CD4-positive, alpha-beta T cell treated with Interferon alpha-2 for 1 hour (primary cell): ENCODE measurements at places on chromosomes 2 and 18.

GRCh38 chr2:39685126-39685525, 19.4 kb downstream of the TMEM178A start:
- DNase-seq = no peak

GRCh38 chr18:44533071-44533470, 147.6 kb upstream of the SETBP1 start:
- DNase-seq = no peak

- no peak for DNase-seq
Measured at GRCh38 chr2:68172521-68172920, 14.8 kb downstream of the PNO1 start.

GRCh38 chr2:20129331-20130159, 78.1 kb upstream of the LAPTM4A start:
- no peak for DNase-seq

GRCh38 chr2:60386436-60386835, 167.0 kb downstream of the BCL11A start:
- DNase-seq = no peak

- no peak for DNase-seq
Measured at GRCh38 chr2:54065411-54065810, 50.0 kb upstream of the ACYP2 start.

- no peak for DNase-seq
Measured at GRCh38 chr2:235263205-235264120, 230.4 kb upstream of the AGAP1 start.

DNA sequence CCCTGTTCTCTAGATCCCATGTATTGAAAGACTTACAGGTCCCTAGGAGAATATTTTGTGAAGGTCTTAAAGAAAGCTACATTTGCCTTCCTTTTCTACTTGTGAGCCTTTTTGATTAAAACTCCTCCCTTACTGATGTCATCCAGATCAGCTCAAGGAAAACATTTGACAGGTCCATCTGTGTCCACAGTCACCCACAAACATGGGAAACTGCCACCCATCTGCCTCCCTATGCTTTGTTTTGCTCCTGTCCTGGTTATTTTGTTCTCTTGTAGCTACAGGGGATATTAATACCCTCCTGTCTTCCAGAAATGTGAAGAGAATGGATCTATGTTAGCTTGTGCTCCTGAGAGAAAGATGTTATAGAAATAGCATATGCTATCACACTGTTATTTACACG, 203.6 kb upstream of the GALNT5 start:
- DNase-seq = no peak

- no peak for DNase-seq
Measured at GRCh38 chr2:23578964-23579671, 194.1 kb downstream of the KLHL29 start.

GRCh38 chr2:29039718-29040480, 34.4 kb downstream of the PCARE start:
- DNase-seq = no peak

- no peak for DNase-seq
Measured at GRCh38 chr2:177201919-177202346, 10.7 kb upstream of the HNRNPA3 start.

GRCh38 chr2:203799908-203800307, 67.7 kb upstream of the CTLA4 start:
- no peak for DNase-seq

- no peak for DNase-seq
Measured at GRCh38 chr2:239114119-239114581, 266.3 kb downstream of the TWIST2 start.

DNA sequence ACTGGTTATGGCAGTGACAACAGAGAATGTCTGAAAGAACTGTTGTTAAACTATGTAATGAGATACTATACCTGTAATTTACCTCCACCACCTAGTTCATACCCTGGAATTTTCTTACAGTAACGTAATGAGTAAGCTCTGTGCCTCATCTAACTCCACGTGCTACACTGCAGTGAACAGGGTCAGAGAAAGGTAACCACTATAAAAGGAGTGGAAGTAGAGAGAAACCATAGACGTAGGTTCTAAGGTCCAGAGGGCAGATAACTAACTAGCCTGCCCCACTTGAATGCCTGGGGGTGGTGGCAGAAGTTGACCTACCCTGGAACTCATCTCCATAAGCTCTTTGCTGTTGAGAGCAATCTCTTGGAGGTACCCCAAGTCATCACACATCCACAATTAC, 32.0 kb upstream of the B4GALT6 start:
- no peak for DNase-seq

- DNase-seq = no peak
Measured at GRCh38 chr2:86697551-86698104, 22.5 kb upstream of the RMND5A start.

DNA sequence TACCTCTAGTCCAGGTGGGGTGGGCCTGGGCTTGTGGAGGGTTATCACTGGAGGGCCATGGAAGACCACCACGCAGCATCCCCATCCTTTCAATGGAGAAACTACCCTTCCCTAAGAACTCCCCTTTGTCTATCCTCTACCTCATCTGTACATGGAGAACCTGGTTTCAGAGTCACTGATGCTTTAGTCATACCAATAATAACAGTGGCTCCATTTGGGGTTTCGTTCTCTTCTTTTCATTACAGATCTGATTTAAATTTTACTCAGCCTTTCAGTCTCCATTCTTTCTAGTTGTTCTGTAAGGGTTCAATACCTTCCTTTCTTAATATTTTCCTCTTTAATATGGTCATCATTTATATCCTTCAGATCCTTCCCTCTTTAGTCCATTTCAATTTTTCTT, 54.6 kb upstream of the ZFP36L2 start:
- no peak for DNase-seq

DNA sequence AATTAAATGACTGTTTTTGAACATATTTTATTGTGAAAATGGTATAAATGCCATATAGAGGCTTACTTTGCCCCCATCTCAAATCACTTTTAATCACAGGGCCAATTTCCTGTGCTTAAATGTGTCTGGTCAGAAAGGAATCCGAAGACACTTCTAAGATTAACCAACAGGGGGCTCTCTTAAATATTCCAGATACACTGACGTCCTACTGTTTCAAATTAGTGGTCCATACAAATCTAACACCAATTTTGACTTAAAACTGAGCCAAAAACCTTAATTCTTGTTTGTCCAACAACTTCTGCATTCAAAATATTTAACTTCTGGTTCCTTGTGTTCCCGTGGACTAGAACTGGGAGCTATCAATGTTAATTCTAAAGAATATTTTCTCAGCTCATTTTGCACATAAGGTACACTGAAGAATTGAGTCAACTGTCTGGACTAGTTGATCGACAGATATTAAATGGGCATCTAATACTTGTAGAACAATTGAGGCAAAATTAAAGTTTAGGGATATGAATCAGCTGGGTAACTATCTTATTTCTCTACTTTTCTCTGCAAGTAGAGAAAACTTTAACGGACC, 557.5 kb downstream of the ARHGAP15 start:
- no peak for DNase-seq

DNA sequence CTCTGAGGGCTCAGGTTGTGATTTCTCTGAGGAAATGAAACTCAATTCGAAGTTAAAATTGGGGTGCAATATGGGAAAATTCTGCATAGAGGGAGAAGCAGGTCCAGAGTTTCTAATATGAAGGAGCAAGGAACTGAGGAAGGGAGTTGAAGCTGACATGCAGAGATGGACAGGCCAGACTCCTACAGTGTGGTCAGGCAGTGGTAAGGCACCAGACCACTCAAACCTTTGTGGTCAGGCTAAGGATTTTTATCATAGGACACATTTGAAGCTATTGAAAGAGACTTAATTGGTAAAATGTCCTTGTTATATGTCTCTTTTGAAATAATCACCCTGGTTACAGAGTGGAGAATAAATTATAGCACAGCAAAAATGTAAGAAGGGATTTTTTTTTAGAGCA, 1074.8 kb upstream of the CDH2 start:
- DNase-seq = no peak

DNA sequence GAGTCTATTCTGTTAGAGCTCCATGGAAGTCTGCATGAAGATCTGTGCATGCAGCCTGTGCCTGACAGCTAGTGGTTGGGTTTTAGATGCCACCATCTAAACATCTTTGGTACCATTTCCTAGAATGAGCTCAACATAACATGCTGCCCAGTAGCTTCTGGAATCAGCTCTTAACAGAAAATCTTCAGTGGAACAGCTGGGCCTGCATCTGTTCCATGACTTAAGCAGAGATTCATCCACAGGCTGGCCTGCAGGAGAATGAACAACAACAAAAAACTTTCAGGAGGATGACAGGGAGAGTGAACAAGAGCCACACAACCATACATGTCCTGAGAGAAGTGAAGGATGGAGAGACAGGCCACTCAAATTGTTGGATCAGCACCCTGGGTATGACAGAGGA, 316.6 kb downstream of the RDH14 start:
- DNase-seq = no peak

DNA sequence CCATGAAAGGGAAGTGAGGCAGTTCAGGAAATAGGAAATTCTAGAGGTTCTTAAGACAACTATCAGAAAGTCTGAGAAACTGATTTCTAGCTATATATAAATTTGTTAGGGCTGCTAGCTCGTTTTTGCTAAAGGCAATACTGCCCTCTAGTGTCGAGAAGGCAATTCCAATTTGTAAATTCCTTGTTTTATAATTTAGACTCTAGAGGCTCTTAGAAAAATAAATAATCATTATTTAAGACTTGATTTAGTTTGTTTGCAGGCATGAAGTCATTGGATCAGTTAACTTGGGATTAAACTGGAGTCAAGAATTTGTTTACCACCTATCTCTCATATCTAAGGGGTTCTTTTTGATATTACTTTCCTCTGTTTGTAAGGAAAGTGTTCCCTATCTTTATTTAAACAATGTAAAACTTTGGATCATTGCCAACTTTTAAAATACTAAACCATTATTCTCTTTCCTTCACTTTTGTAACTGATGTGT, 66.2 kb downstream of the ACVR2A start:
- DNase-seq = peak; percentile 9

DNA sequence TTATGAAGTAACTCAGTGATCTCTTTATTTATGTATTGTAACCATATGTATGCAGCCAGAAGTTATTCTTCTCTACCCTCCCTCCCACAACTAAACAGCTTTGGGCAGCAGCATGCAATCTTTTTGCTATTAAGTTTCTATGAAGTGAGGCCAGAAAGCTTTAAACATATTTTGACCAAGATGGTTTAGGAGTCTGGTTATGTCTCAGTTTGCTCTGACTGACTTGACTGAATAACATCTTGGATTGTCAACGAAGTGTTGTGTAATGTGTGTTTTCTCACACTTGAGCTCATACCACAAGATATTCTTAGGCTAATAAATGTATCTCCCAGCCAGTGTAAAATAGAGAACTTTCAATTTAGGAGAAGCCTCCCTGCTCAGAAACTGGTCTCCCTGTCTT, 104.3 kb downstream of the TTC27 start:
- no peak for DNase-seq

DNA sequence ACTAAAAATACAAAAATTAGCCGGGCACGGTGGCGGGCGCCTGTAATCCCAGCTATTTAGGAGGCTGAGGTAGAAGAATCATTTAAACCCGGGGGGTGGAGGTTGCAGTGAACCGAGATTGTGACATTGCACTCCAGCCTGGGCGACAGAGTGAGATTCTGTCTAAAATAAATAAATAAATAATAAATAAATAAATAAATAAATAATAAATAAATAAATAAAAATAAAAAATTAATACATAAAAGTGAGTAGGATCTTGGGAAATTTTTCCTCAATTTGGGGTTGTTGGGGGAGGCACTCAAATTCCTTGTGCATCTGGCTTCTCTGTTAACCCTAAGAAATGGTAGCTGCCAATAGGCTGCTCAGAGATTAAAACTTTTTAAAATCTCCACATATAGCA, 20.3 kb upstream of the FOXI3 start:
- DNase-seq = no peak

GRCh38 chr2:84115173-84115857, 343.8 kb downstream of the SUCLG1 start:
- DNase-seq = no peak

GRCh38 chr2:231325826-231326225, 69.7 kb upstream of the B3GNT7 start:
- DNase-seq = no peak

DNA sequence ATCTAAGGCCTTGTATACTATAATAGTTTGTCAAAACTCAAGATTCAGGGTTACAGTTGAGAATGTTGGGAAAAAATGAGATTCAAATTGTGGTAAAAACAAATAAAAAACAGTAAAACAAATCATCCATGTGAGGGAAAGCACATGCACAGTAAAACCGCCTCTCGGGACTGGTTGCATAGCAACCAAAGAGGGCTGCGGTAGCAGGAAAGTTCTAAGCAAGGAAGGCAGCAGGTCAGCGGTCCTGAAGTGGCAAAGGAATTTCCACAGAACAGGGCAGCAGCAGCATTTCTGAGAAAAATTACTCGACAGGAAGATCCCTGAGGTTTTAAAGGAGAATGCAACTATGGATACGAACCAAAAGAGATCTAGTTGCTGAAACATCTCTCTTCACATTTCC, 93.7 kb downstream of the DYNAP start:
- DNase-seq = no peak

GRCh38 chr2:29520001-29520400, 401.4 kb downstream of the ALK start:
- DNase-seq = no peak
